ENCODE measurements at places on chromosomes 3 and 15. TPM values are rescaled to one million over a fixed set of nuclear protein-coding genes. Genes with fewer than 3 reads are reported as not detected.
A peak's percentile ranks its signal among the peaks of the same experiment; 100 is the strongest.

TMEM40 gene
- total RNA-seq: not detected

MNS1 gene
- 1.1 TPM for total RNA-seq

TYRO3 gene
- total RNA-seq: 16.5 TPM

HRG gene
- not detected for total RNA-seq

SLC24A5 gene
- not detected for total RNA-seq

CCPG1 gene
- total RNA-seq: 98.8 TPM

TM4SF18 gene
- 5.9 TPM for total RNA-seq

GOLGA6B gene
- total RNA-seq: not detected

P2RY14 gene
- total RNA-seq: not detected

AGBL1 gene
- total RNA-seq: not detected

SLC28A2 gene
- not detected for total RNA-seq

WDR72 gene
- total RNA-seq: 6.1 TPM

INSYN1 gene
- total RNA-seq: not detected

ABI3BP gene
- total RNA-seq: not detected

TM4SF1 gene
- total RNA-seq: 60.5 TPM

- peak; percentile 68 for DNase-seq
These were observed 48.8 kb upstream of the PLXNA1 start for GRCh38 chr3:126934031-126934531.

DNA sequence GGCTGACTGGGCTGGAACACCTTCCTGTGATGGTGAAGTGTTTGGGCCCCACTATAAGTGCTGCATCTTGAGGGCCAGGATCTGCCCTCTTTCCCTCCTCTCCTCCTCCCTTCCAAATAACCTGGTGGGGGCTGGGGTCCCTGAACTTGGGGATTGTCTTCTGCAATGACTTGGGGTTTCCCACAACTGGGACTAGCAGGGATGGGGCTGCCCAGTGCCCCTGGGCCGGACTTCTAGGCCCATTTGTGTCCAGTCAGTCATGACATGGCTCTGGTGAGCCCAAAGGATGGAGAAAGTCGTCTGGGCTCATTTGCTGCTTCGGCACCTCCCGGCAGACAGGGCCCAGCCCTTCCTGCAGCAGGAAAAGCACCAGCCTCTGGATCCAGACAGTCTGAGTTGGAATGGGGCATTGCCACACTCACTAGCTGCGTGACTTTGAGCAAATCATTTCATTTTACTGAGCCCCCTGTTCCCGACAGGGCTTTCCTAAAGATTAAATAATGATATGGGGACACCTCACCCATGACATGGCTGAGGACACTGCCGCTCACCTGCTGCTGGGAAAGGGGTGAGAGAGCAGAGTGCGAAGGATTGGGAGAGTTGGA, 113.2 kb downstream of the DNAJB8 start:
- DNase-seq: no peak

DNA sequence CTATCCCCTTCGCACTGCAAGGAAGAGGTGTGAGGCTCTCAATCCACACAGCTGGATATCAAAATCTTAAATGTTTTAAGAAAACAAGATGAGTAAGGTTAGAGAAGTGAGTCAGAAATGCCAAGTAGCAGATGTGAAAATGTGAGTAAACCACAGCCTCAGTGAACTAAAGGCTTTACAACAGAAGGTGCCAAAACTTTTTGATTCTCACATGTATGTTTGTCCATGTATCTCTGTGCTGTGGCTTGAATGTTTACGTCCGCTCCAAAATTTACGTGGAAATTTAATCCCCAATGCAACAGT, 126.8 kb upstream of the PFN2 start:
- no peak for DNase-seq

GRCh38 chr15:67225336-67225735, 29.1 kb downstream of the AAGAB start:
- DNase-seq: no peak

GRCh38 chr3:193168931-193169330, 72.1 kb upstream of the PLAAT1 start:
- no peak for DNase-seq

DNA sequence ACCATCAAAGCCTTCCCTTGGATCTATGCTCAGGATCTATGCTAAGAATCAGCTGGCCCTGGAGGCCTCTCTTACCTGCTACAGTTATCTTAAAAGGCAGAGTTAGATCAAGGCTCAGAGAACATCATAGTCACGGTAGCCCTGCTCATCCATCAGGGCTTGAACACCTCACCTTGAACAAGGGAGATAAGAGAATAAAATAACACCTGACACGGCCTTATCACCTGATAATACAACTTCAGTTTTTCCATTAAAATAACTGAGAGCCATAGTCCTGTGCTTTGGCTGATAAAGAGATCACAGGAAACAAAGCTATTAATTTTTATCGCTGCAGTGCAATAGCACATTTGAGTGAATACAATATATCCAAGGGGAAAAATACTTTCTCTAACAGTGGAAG, 85.6 kb upstream of the LPP start:
- DNase-seq: no peak

- DNase-seq: peak; percentile 31
These were observed 28.9 kb downstream of the TLNRD1 start for GRCh38 chr15:81029414-81030300.

DNA sequence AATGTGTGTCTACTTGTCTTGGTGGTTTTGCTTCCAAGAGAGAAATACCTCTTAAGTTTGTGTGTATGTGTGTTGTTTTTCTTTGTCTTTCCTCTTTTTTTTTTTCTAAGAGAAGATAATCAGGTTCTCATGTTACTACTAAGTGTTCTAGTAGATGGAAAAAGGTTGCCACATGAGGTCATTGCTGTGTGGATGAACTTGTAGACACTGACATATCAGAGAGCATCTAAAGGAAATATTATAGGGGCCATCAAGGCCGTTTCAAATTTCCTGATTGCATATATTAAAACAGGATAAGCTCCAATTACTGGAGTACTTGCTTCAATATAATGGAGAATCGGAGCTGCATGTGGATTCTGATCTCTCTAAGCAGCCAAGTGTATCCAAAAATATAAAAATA, 747.5 kb downstream of the NR2F2 start:
- no peak for DNase-seq

- no peak for DNase-seq
These were observed 116.0 kb upstream of the GADL1 start for GRCh38 chr3:31010491-31010890.

- DNase-seq: no peak
These were observed 229.7 kb upstream of the EIF1B start for GRCh38 chr3:40079847-40080240.

DNA sequence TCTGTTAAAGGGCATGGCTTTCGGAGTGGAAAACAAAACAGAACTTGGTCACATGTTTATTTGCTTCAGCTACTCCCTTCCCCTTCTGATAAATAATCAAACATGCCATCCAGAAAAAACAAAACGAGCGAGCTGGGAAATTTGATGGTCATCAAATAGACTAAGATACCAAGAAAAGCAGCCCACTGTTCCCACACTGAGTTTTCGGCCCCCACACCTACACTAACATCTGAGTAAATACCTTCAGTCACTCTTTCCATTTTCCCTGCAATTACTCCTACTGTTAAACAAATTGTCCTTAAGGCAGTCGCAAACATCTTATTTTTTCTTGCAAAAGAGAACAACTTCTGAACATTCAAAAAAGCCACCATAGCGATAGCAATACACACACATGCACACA, 454.6 kb downstream of the FOXP1 start:
- peak; percentile 60 for DNase-seq

- DNase-seq: peak; percentile 37
These were observed 3.4 kb downstream of the SNX33 start for GRCh38 chr15:75650908-75651809.

- DNase-seq: no peak
These were observed 1018.6 kb downstream of the TUSC7 start for GRCh38 chr3:117728226-117728625.

DNA sequence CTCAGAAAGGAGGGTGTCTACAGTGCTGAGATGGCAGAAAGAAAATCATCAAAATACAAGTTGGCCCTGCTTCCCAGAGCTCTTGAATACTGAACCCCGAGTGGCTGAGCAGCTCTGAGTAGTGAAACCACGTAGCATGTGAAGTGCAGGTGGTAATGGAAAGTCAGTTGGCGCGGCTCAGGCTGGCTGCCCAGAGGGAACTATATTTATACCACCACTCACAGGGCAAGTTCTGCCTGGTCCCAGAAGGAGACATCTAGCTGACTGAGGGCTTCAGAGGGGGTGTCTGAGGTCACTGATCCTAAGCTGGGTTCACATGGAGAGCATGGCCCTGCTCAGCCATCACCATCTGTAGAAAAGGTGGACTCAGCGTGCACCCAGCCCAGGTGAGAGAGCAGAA, 129.6 kb upstream of the AGBL1 start:
- no peak for DNase-seq

GRCh38 chr3:41125258-41125657, 74.0 kb upstream of the CTNNB1 start:
- peak; percentile 29 for DNase-seq

DNA sequence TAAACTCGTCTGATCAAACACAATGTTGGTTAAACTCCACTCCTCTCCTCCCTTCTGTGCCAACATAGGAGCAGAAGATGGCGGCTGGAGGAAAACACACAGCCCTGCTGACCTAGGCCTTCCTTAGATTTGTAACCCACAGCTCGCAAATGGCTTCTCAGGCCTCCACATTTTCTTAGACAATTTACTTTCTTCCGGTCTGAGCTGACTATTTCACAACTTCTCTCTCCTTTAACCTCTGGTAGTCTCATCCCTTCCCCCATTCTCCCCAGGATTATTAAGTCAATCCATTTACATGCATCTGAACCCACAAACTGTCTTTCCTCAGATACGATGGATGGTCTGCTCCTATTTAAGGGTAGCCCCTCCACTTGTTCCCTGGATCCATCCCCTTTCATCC, 25.7 kb upstream of the ULK4 start:
- no peak for DNase-seq

- DNase-seq: no peak
These were observed 30.3 kb upstream of the TSC22D2 start for GRCh38 chr3:150377601-150378300.

DNA sequence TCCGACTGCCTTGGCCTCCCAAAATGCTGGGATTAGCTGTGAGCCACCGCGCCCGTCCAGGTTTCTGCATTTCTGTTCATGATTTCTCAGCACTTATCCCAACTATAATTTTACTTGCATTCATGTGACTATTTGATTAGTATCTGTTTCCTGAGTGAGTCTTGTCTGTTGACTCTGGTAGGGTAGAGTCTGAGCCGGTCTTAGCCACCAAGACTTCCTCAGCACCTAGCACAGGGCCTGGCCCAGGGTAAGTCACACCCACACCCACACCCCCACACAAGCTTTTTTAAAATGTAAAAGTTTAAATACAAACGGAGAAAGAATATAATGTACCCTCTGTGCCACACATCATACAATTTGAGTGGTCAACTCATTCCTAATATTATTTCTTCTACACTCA, 3.1 kb upstream of the SPATA12 start:
- no peak for DNase-seq

- DNase-seq: peak; percentile 32
These were observed 1435.2 kb upstream of the CADM2 start for GRCh38 chr3:83523470-83524073.

GRCh38 chr3:150331978-150332568, 76.0 kb upstream of the TSC22D2 start:
- no peak for DNase-seq

DNA sequence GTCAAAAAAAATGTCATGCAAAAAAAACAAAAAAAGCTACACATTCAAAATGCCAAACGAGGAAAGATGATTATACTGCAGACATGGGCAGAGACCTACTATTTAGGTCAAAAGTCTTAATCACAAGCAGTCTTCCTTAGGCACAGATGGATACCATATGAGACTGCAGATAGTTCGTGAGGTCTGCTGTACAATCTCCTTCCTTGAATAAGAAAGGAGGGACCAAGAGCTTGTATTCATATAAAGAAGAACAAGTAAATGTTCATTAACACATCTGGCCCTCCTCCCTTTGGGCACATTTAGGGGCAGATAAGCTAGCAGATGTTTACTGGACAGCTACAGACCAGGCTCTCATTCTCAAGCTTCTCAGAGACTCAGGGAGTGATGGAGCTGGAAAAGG, 45.3 kb downstream of the ANXA2 start:
- no peak for DNase-seq

GRCh38 chr3:155018621-155019330, 61.3 kb upstream of the MME start:
- no peak for DNase-seq

- no peak for DNase-seq
These were observed 228.9 kb upstream of the MRPL3 start for GRCh38 chr3:131731709-131732108.

DNA sequence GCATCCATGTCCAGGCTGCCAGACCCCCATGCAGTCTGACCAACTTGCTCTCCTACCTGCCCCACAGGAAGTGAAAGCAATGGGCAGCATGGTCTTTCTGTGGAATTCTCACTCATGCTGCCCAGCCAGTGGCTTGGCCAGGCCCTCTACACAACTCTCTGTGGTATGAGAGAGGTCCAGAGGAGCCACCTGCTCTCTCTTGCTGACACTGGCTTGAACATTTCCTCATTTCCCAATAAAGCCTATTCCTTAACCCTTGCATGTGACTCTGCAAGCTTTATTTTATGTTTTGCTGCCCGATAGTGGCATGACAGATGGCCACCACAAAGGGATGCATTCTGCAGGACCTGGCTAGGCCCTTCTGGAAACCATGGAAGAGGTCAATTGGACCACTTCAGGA, 53.8 kb downstream of the CCR1 start:
- DNase-seq: no peak

GRCh38 chr15:96165775-96166174, 164.7 kb upstream of the NR2F2 start:
- no peak for DNase-seq

DNA sequence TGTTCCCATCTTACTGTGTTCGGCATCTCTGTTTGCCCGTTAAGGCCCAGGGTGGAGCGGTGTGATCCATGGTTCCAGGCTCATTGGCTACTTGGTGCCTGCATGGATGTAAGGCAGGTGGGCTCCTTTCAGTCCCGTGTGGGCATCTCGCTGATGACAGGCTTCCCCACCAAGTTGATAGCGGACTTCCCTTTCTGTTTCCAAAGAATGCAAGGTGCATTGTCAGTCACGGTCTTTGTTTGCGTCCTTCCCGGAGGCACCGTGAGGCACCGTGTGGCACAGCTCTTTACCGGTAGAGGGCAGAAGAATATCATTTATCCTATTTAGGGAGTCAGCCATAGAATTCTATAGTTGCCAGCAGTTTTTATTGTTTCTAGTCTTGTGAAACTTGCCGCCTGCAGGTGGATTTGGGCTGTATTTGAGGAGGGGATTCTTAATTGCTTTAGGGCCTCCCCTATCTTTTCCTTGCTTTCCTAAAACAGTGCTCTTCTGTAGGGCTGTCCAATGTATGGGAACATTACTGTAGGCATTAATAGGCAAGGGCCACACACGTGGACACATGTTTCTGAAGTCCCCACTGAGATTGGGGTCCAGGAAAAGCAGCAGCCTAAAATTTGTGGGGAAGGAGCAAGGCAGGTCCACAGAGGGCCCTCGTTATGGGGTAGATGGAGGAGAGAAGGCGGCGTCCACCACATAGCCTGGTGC, 244.1 kb downstream of the SLCO3A1 start:
- DNase-seq: peak; percentile 44

DNA sequence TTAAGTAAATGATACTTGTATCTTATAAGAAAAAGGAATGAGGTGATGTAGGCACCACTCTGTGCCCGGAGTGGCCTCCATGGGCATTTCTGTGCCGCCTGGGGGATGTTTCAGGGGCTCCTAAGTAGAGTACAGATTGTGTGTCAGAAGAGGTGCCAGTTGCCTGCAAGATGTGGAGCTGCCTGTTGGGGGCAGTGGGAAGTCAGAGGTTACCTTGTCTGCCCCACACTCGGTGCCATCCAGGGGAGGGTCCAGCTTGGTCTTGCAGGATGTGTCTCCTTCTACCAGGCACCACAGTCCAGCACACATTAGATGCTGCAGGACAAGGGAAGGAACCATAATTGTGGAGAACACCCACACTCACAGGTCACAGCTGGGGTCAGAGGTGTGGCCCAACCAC, 208.8 kb downstream of the ADAMTS17 start:
- no peak for DNase-seq
